Pulmonary artery endothelial cell (primary cell): ENCODE measurements at places on chromosomes 11 and 22.

DNA sequence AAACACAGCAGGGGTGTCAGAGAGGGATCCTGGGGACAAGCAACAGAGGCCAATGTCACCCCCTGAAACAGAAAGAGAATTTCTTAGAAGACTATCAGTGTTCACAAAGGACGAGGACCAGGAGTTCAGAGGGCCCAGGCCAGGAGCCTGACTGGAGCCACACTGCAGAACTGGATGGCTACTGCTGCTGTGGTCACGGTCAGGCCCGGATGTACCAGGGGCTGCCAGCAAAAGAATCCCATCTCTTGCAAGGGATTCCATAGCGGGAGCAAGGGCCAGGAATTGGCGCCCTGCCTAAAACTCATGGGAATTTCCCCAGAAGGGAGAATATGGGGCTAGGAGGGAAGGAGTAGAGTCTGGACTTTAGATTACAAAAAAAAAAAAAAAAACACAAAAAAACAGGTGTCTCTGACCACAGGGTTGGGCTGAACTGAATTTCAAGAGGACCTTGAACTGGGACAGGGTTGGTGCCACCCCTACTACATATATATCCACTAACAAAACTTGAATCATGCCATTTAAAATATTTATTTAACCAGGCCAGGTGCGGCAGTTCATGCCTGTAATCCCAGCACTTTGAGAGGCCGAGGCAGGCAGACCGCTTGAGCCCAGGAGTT lies 15.7 kb upstream of the KCTD14 start:
- no peak for DNase-seq

- no peak for DNase-seq
These were observed 53.3 kb downstream of the CERK start for GRCh38 chr22:46684706-46685105.

DNA sequence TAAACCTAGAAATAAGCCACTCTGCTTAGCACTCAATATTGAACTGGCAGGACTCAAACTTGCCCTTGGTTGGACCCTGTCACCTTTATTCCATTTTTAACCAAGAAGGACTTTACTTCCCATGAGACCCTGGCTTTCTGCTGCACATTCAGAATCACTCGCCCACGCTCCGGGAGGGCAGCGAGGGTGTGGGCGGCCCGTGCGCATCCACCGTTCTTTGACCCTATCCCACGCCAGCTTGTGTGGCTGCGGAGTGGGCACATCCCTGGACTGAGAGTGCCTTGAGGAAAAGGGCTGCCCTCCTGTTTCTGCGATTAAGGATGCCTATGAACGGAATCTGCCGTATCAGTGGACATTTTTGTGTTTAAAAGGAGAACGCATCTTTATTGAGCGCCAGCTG lies 39.6 kb downstream of the TRIM44 start:
- DNase-seq = no peak

GRCh38 chr11:82559609-82560008 lies 174.1 kb downstream of the FAM181B start:
- no peak for DNase-seq

DNA sequence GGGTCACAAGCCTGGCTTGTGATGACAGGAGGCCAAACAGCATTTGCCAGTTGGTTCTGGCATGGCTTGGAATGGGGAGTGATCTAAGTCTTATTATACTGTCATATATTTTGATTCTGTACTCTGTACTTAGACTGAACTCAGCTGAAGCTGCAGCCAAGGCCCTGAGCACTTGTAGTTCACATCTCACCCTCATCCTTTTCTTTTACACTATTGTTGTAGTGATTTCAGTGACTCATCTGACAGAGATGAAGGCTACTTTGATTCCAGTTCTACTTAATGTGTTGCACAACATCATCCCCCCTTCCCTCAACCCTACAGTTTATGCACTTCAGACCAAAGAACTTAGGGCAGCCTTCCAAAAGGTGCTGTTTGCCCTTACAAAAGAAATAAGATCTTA lies 843 bp downstream of the OR56B1 start:
- no peak for DNase-seq

GRCh38 chr11:9936754-9937153 lies 272.9 kb downstream of the SWAP70 start:
- DNase-seq = no peak

GRCh38 chr22:44531487-44531886 lies 33.5 kb upstream of the RTL6 start:
- DNase-seq = no peak

DNA sequence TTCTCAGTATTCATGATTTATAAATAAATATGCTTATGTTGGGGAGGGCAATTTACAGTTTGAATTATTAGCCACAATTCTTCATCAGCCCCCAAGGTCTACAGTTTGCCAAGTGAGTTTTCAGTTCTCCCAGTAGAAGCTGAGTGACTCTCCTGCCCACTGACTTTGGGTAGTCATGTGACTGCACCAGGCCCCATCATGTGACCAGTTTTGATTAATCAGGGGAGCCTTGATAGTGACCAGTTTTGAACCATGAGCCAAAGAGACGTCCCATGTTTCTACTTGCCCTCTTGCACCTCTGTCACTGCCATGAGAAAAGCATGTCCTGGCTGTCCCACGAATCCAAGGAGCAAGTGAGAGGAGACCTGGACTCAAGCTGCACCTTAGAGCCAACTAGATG lies 32.5 kb downstream of the SYN3 start:
- DNase-seq = no peak

DNA sequence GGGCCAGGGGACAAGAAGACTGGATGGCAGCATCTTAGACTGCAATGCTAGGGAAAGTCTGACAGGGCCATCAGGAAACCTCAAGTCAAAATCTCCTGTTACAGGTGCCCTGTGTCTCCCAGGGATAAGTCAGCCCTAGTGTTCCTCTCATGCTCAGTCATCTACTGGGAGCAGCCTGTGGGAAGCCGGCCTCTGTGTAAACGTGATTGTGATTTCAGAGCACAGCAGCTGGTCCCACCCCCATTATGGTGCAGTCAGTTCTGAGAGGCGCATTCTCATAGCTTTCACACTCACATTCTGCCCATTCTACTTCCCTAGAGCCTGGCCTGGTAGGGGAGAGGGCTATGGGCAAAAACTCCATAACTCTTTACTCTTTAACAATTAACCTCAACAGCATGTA lies 7.2 kb upstream of the SLN start:
- no peak for DNase-seq
